OCI-M1 (cell line): ENCODE measurements at places on chromosomes 5 and 9.

GRCh38 chr5:178902849-178903248 is 7.1 kb downstream of the ZFP2 start:
- DNase-seq = no peak

DNA sequence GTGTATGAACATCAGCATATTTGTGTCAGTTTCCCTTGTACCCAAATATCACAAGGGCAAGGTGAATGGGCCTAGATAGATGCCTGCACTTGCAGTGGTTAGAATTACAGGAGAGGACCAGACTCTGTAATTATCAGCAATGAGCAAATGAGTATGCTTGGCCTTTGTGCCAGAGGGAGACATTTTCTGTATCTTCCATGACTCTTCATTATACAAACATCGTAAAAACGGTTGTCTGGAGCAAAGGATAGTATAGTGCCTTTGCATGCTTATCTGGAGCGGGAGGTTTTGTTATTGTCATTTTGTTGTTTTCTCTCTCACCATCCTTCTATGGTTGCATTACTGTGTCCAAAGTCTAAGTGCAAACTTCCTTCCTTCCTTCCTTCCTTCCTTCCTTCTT is 1568.5 kb upstream of the NUDT12 start:
- DNase-seq = no peak

GRCh38 chr9:127285965-127286364 is 21.4 kb downstream of the GARNL3 start:
- DNase-seq = no peak

- DNase-seq = no peak
These were observed 4.4 kb upstream of the TENT4A start for GRCh38 chr5:6708814-6709213.

GRCh38 chr5:59838989-59839388 is 54.5 kb downstream of the PDE4D start:
- DNase-seq = no peak

DNA sequence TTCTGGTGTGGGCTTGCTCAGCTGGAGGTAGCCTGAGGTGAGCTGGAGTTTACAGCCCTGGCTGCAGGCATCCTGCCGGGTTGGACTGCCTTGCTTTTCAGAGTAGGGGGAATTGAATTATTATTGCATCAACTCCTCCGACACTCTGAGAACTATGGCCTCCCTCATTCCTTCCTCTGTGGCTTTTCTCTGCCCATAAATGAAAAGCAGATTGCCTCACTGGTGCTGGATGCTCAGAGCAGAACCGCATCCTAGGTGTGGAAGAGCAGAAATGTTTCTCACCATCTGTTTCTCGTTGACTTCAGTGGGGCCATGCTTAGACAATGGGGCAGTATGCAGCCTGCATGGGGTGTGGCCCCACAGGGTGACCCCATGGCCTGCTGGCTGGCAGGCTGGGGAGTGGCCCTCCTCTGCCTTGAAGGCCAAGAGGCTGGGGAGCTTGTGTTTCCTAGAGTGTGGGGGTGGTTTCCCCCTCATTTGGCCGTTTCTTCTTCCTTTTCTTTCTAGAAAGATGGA is 27.3 kb upstream of the TGFBI start:
- DNase-seq = no peak

DNA sequence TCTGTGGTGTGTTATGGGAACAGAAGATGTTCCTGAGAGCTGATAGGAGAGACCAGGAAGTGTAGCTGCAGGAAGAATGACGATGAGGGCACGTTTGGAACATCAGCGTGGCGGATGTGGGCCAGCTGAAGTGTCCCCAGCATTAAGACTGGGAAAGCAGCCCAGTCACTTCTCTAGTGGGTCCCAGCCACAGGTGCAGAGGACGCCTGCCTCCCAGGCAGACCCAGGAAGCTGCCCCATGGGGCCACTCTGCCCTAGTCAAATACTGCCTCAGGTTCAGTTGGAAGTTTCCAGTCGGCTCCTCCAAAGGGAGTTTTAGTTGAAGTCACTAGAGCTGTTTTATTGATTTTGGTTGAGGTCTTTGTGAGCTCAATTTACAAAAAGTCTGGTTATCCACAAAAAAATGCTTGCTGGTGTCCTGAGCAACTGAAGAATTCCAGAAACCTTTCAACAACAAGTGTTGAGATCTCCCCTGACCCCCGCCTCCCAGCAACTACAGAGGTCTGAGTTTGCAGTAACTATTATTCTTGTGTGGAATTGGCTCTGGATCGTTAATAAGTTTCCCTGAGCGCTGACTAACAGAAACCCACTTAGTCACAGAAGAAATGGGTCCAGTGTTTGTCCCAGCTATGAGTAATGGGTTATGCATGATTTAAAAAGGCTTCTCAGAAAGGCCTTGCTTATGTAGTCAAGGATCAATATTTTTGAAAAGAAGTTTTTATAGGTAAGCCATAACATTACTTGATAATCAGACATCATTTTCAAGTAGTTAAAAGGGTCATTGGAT is 294.1 kb downstream of the FANCC start:
- DNase-seq = no peak

GRCh38 chr5:93570294-93571113 is 10.5 kb downstream of the NR2F1-AS1 start:
- DNase-seq = no peak

DNA sequence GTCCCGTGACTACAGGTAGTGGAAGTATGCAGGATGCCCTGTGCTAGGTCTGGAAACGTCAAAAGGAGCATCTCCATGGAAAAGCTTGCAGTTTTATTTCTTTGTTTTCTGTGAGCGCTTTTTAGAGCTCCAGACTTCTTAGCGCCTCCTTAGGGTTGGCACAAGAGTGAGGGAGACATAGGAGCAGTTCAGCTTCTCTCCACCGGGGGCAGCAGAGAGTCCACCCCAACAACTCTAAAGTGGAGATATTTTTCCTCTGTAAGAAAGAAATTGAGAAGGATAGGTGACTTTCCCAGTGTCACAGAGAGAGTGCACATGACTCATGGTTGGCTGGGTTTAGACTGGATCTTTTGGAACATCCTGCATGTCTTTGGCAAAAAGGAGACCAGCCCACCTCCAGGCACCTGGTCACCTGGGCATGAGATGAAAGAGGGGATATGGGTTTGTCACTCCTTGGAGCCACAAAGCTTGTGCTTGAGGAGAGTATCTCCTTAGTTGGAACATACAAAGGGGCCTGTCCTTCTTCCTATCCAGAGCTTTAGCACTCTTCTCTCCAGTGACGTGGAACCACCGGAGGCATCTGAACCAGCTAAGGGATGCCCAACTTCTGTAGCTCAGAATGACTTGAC is 637.7 kb downstream of the SEMA5A start:
- DNase-seq = peak; percentile 70

DNA sequence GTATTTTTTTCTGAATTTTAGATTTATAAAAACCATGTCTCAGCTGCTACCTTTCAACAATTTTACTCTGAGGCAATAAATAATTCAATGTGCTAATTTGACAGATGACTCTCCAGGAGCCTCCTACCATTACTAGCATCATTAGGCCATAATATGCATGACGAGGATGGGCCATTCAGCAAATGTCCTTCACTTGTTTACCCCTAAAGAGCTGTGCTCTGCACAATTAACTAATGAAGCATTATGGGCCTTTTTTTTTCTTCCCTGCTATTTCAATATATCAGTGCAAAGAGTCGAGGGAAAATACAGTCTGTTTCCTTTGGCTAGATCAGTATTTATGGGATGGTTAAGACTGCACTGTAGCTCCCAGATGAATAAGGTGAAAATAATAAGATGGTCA is 627.2 kb downstream of the ISL1 start:
- DNase-seq = no peak

DNA sequence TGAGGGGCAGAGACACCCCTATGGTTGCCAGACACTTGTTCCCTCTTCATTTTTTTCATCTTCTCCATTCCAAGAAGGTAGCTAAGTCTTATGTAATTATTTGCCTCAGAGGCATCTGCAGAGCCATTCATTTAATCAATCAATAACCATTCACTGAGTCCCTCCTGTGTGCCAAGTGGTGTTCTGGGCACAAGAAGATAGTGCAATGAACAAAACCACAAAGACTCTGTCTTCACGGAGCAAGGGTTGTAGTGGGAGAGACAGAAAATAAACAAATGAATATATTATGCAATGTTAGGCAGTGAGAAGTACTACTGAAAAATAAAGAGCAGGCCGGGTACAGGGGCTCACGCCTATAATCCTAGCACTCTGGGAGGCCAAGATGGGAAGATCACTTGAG is 41.4 kb upstream of the CTNNA1 start:
- peak; percentile 39 for DNase-seq

DNA sequence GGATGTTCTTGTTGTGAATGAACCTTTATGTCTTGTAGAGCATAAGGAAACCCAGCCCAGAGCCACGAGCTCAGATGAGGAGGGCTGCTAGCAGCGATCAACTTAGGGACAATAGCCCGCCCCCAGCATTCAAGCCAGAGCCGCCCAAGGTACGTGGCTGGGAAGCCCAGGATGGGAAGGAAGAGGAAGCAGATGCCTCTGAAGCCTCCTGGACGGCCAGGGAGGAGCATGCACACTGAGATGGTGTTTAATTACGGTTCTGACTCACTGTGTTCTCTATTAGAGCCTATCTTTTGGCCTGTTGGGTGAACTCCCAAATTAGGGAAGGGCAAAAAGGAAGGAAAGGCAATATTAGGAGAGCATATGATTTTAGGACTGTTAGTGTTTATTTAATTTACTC is 75.3 kb downstream of the TJP2 start:
- no peak for DNase-seq

DNA sequence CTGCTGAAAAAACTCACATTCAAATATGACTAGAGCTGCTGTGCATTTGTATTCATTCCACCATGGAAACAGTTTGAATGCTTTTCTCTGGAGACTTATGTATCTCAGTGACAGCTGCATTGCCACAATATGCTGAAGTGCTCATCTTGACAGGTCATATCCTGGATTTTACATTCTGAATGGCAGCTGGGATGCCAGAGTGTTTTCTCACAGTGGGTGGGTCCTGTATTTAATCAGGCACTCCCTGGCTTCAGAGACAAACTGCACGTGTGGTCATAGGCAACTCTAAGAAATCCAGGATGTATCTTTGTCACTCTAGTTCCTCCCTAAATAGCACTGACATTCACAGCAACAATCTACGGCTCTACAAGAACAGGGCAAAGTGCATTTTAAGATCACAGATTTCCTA is 75.6 kb downstream of the ST8SIA4 start:
- peak; percentile 16 for DNase-seq

DNA sequence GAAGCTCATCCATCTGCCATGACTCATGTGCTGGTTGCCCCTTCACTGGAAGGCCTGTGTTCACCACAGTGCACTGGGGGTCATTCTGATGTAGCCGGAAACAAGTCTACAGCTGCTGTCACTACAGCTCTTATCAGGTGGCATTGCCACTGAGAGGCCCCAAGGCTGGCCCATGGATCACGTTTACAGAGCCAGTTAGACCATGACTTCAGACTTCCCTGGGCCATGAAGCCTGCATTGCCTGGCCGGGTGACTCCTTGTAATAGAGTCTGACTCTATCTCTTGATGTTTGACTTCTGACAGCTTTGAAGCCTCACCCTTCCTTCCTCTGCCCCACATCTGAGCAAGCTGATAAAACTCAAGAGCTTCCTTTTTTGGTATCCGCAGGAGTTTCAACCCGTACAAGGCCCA is 473.5 kb upstream of the DAP start:
- peak; percentile 92 for DNase-seq

GRCh38 chr5:171901764-171902163 is 104.7 kb downstream of the FBXW11 start:
- no peak for DNase-seq

- peak; percentile 86 for DNase-seq
These were observed 395.5 kb upstream of the SLC30A5 start for GRCh38 chr5:68698025-68698940.

GRCh38 chr5:57719216-57719615 is 236.6 kb upstream of the ACTBL2 start:
- DNase-seq = no peak

DNA sequence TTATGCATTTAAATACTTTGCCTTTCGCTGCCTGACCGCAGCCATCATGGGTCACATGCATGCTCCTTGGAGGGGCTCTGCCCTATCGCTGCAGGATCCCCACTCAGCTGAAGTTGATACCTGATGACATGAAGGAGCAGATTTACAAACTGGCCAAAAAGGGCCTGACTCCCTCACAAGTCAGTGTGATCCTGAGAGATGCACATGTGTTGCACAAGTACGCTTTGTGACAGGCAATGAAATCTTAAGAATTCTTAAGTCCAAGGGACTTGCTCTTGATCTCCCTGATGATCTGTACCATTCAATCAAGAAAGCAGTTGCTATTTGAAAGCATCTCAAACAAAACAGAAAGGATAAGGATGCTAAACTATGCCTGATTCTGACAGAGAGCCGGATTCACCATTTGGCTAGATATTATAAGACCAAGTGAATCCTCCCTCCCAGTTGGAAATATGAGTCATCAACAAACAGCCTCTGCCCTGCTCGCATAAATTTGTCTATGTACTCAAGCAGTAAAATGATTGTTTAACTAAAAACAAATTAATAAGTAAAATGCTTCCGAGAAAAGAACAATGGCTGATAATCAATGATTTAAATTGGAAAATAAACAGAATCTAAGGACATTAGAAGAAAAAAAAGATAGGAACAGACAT is 41.6 kb upstream of the PPP2CA start:
- DNase-seq = no peak
